Stimulated activated CD4-positive, alpha-beta T cell treated with anti-CD3 and anti-CD28 coated beads, TNF-alpha, amount 100 ng/mL, for 48 hours (primary cell): ENCODE measurements at places on chromosomes 2 and 18.

DNA sequence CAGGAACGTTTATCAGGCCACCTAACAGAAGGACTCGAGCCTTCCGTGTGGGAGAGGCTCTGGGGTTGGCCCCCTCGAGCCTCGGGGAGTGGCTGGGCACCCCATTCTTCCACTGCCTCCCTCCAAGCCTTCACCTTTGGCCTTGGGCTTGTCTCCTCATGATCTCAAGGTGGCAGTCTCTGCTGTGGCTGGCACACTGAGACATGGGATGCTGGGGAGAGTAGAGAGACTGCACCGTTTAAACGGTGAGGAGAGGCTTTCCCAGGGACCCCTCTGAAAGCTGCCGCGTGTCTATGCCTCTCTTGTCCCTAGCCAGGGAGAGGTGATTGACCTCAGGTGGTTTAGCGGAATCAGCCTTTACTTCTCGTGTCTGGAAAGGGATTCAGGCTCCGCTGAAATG, 71.0 kb downstream of the DCDC2C start:
- no peak for DNase-seq

DNA sequence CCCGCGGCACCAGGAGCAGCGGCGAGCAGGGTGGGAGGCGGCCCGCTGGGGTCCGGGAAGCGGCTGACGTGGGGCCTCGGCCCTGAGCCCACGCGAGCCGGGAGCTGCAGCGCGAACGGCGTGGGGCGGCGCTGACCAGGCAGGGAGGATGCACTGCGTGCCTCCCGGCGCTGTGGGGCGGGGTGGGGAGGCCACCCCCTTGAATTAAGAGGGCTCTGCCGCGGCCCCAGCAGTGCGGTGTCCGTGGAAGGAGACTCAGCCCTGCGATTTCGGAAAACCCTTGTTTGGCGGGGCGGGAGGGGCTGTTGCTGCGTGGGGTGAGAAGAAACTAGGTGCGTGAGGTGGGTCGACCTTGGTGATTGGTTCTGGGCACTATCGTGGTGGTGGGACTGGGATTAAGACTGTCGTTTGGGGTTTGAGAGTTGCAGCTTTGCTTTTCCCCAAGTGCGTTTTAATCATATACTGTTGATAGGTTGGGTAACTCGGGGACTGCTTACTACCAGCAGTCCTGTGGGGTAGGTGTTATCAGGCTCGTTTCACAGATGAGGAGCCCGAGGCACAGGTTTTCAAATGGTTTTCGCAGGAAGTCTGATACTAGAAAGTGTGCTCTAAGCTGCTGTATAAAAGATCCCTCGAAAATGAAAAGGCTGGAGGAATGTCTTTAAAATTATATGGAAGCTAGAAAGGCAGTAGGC, 722 bp downstream of the ACSL3 start:
- DNase-seq = peak; percentile 25

- no peak for DNase-seq
Measured at GRCh38 chr2:233997707-233998106, 52.8 kb upstream of the SPP2 start.

GRCh38 chr2:222733846-222734702, 62.6 kb downstream of the MOGAT1 start:
- DNase-seq = no peak

DNA sequence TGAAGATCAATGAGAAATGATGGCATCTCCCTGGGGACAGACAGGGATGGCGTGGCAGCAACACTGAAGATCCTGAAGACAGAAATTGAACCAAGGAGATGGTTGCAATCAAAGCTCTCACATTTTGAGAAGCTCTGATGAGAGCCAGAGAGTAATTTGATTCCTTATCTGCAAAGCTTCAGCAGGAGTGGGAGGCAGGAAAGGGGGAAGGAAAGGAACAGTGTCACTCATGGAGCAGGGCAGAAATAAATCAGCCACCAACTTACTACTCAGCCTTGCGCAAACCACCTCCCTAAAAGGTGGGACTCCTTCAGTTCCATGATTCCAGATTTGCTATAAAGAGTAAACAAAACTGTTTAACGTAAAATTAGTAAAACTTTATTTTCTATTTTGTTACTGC, 119.2 kb downstream of the CACNB4 start:
- DNase-seq = no peak

GRCh38 chr18:7803956-7804469, 236.9 kb downstream of the PTPRM start:
- DNase-seq = no peak

GRCh38 chr2:160294889-160295288, 94.8 kb upstream of the ITGB6 start:
- DNase-seq = no peak

DNA sequence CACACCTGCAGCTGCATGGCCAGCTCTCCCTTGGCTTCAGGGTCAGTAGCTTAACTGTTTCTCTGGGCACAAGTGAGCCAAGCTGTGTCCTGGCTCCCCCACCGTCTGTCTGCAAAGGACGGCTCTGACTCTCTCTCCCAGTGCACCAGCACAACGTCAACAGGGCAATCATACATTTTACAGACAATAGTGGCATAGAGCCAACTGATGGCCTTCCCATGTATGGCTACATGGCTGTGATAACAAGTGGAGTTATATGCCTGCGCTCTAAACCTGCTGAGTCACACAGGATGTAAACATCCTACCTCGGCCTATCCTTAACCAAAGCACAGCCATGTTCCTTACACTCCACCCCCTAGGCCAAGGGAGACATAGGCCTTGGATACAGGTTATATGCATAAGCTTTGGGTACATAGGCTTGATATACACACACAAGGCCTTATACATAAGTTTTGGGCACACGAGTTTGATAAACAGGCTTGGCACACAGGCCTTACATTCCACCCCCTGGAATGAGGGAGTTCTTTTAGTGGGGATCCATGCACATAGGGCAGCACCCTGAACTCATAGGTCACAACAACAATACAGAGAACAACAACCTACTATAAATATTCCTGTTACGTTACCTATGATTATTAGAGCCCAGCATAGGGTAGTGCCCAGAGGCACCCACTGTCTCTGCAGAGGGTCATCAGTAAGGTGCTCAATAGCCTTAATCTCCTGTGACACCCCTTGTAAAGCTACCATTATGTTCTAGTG, 17.7 kb downstream of the PHOSPHO2 start:
- DNase-seq = no peak

GRCh38 chr2:232438951-232439757, 16.8 kb upstream of the ALPI start:
- no peak for DNase-seq

DNA sequence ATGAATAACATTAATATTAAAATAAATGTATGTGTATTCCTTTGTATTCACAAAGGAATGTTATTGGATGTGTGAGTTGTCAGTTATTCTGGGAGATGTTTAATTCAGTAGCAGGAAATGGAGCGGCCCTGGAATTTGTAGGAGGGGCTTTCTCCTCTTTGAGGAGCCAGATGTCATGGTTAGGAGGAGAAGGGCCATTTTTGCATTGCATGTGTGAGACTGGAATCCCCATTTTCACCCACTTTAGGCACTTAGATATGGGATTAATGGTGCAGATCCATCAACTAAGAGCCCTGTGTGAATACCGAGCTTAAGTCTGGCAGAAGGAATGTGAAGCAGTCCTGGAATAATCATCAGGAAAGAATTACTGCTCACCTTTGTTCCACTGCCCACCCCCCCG, 439.2 kb downstream of the PARD3B start:
- DNase-seq = no peak

- no peak for DNase-seq
Measured at GRCh38 chr2:134540990-134541389, 177.8 kb downstream of the TMEM163 start.

- no peak for DNase-seq
Measured at GRCh38 chr18:62499263-62499650, 23.6 kb upstream of the ZCCHC2 start.

- DNase-seq = no peak
Measured at GRCh38 chr2:210440206-210440605, 36.4 kb downstream of the LANCL1 start.

DNA sequence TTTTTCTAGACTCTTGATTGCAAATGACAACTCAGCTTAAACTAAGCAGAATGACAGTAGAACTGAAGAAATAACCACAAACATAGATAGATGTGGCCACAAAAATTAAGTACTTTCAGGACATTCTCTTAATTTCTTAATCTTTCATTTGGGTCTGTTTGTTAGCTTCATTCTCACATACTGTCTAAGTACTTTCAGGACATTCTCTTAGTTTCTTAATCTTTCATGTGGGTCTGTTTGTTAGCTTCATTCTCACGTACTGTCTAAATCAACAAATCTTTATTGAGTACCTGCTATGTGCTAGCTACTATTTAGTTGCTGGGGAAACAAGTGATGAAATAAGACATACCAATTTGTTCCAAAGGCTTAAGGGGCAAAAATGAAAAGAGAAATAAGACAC, 35.1 kb downstream of the FAM117B start:
- no peak for DNase-seq

- DNase-seq = no peak
Measured at GRCh38 chr2:61549546-61549945, 11.4 kb upstream of the XPO1 start.

DNA sequence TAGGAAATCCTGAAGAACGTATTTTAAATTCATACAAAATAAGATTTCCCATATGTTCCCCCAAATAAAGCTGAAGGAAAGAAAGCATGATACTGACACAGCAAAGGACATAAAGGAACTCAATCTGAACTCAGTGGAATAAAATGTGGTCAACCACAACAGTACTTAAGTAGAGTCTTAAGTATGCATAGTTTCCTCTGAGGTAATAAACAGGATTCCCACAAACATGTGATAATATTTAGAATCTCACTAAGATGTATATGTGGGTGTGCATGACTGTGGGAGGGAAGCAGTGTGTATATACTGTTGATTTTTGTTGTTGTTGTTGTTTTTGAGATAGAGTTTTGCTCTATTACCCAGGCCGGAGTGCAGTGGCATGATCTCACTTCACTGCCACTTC, 69.3 kb downstream of the NOL10 start:
- DNase-seq = no peak

DNA sequence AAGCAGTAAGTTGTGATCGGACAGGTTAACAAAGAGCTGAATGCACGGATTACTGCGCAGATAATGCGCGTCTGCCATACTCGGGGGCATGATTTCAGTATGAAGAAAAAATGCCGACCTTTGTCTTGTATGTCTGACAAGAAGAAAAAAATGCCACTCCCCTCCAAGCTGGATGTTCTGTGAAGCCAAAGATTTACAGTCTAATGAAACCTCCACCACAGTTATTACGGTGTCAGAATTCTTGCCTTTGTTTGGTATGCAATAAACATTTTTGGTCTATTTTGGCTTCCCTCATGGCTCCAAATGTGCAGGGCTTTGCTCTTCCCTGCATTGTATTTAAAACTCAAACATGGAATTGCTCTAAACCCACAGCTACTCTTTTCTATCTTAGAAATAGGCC, 72.2 kb upstream of the THUMPD2 start:
- no peak for DNase-seq

DNA sequence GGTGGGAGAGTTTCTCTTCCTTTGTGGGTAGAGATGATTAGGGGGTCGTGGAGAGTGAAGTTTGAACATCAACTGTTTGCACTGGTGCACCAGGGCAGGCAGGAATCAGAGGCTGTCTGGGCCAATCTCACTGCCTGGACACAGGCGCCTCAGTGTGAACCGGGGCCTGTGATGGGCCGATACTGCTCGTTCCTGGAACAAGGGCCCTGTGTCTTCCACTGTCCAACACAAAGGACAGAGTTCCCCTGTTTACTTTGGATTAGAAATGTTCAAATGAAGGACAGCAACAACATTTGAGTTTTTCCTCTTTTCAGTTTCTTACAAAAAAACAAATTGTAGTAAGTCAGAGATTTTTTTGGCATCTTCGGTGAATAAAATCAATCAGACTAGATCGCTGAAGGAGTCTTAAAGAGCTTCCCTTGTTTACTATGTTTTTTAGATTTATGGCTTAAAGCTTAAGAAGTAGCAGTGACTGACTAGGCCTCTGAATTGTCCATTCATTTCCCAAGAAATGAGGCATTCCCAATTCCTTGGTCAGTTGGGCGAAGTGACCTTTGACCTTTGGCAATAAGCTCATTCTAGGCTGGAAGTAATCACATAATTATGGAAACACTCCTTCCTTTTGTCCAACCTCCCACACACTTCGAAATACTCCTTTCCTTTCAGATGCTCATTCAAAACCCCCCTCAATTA, 11.6 kb upstream of the TGFA start:
- no peak for DNase-seq

- no peak for DNase-seq
Measured at GRCh38 chr2:239919774-239920692, 105.1 kb downstream of the NDUFA10 start.

DNA sequence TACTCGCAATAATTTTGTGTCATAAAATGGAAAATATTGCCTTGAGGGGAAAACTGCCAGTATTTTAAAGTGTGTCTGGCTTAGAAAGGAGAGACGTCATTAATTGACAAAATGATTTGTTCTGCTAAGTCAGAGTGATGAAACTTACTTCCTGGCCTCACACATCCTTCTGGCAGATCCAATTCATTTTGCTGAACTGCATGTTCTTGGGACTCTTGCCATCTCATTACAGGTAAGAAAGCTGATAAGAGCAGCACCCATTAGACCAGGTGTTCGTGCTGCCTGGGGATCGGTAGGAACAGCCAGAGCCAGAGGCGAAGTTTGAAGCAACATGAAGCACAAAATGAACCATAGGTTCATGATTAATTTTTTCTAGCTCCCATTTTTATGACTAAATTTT, 38.0 kb downstream of the KCNE4 start:
- DNase-seq = no peak

- no peak for DNase-seq
Measured at GRCh38 chr2:68512966-68513365, 45.6 kb downstream of the APLF start.

- no peak for DNase-seq
Measured at GRCh38 chr18:26470011-26470637, 78.2 kb downstream of the KCTD1 start.

GRCh38 chr2:18357537-18357936, 202.9 kb downstream of the RDH14 start:
- no peak for DNase-seq

- no peak for DNase-seq
Measured at GRCh38 chr2:1738163-1738562, 6.2 kb downstream of the PXDN start.

DNA sequence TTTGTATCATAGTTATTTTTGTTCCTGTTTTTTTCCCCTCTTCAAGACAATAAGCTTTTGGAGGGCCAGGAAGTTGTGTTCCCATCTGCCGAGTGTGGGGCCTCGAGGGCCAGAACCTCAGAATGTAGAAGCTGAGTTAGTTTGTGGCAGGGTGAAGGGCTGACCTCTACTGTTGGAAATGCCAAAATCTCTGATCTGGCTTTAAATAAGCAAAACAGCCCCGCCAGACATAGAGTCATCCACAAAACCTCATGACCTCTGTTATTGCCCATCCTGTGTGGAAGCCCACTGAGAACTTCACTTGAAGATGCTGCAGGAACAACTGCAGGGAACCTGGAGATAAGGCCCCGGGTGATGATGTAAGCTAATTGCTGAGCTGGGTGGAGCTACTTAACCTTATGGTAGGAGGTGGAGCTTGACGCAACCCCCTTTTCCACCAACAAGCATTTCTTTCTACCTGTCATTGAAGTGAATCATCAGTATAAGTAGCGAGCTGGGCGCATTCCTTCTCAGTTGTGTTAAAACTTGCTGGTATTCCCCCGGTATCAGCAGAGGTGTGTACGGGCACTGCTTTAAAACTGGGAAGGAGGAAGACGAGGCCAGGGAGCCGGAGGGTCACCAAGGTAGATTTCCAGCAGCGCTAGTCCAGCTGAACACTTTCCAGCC, 177.2 kb downstream of the NEDD4L start:
- no peak for DNase-seq
